ENCODE measurements at places on chromosomes 16 and 17.

GRCh38 chr17:17870247-17870646, 33.5 kb upstream of the SREBF1 start:
- no peak for DNase-seq

GRCh38 chr16:9932000-9932399, 250.2 kb downstream of the GRIN2A start:
- DNase-seq = no peak

GRCh38 chr17:13704333-13704732, 102.6 kb upstream of the HS3ST3A1 start:
- no peak for DNase-seq

- no peak for DNase-seq
Observed at GRCh38 chr17:51427856-51428255, 167.5 kb downstream of the UTP18 start.

- no peak for DNase-seq
Observed at GRCh38 chr17:6135996-6136395, 65.8 kb downstream of the WSCD1 start.

DNA sequence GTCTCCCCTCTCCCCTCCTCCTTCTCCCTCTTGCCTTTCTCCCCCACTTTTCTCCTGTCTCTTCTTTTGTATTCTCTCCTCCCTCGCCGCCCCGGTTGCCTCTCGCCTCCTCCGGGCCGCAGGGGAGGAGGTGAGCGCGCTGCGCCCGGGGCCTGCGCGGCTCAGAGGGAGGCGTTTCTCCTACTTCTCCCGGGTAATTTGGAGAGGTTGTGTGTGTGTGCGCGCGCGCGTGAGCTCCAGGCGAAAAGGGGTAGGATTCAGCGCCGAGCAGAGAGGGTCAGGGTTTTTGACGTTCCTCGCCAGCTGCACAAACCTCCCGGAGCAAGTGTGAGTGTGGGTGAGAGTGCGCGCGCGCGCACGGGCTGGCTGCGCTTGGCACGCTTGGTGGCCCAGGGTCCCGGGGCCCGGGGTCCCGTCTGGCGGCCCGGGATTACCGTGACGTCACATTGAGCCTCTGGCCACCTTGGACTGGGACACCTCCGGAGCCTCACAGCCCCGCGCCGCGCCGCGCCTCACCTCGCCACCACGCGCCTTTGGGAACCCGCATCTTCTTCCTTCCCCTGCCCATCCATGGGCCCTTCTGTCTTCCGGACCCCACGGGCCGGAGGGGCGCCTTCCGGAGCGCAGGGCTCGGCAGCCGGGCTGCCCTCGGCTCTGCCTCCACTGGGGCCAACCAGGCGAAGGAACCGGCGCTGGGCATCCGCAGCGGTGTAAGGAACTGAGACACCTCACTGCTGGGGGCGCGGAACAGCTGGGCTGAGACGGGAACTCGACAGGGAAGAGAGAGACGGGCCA, 479 bp downstream of the IRX6 start:
- no peak for DNase-seq

DNA sequence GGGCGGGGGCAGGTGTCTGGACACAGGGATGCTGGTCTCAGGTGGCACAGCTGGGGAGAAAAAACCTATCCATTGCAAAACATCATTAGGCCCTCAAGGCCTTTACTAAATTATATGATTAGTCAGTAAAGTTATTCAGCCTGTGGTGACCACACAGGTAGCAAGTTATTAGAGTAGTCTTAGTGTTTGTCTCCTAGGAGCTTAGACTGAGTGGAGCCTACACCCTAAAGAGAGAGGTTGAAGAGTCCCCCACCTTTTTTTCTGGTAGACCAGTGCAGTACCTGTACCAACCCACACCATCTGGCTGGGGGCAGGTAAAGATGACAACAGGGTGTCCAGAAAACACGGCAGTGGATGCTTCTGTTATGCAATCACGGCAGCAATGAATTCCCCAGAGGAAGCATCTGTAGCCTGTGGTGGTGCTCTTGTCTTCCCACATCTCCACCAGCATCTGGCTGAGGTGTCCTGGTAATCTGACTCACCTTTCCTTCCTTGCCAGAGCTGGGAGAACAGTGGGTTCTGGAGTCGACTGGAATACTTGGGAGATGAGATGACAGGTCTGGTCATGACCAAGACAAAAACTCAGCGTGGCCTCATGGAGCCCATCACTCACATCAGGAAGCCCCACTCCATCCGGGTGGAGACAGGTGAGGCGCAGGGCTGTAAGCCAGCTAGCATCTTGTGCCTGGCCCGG, 11.0 kb downstream of the MYCBPAP start:
- no peak for DNase-seq

- DNase-seq = no peak
Observed at GRCh38 chr17:34733333-34733732, 154.0 kb downstream of the TMEM132E start.

- DNase-seq = no peak
Observed at GRCh38 chr17:28863953-28864352, 9.1 kb downstream of the ERAL1 start.

- no peak for DNase-seq
Observed at GRCh38 chr17:42835732-42836131, 2.5 kb downstream of the PSME3 start.

GRCh38 chr16:46844771-46845170, 13.8 kb upstream of the C16orf87 start:
- DNase-seq = no peak

GRCh38 chr16:75116081-75116910, at the start of gene LDHD:
LDHD (minus strand) TSS chr16:75116780; CDS start chr16:75116720, 60 bp downstream.
- no peak for DNase-seq

GRCh38 chr17:78121801-78122215, 6.7 kb downstream of the TMC6 start:
- no peak for DNase-seq

GRCh38 chr17:3892095-3892998, 506 bp downstream of the CAMKK1 start:
- peak; percentile 47 for DNase-seq

- no peak for DNase-seq
Observed at GRCh38 chr17:60577147-60577915, 22.7 kb upstream of the PPM1D start.

DNA sequence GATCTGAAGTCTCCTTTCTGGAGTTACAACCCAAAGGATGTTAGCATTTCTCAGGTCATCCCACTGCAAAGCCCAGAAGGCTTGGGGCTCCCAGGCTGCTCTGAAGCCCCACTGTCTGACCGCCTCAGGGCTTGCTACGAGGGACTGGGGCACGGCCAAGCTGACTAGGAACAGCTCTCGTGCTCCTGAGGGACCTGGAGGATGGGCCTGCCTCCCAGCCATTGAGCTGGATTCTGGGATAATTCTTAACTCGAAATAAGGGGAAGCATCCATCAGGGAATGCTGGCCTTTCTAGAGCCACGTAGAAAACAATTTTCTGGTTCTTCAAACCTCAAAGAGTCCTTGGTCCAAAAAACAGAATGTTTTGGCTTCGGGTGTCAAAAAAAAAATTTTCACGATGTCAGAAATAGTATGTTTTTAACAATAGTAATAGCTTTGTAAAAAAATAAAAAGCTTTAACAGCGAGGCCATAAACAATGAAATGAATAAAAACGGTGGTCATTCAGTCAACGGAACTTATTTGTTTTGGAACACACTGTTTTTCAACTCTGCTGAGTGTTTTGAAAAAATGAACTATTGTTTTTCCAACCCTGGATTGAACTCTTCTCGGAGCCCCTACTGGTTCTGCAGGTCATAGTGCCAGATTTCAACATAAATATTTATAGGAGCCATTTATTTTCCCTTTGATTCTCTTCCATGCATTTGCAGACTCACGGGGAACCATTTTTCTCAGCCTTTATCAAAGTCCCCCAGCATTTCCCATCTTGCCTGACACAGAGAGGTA, 16.4 kb upstream of the HERPUD1 start:
- no peak for DNase-seq

DNA sequence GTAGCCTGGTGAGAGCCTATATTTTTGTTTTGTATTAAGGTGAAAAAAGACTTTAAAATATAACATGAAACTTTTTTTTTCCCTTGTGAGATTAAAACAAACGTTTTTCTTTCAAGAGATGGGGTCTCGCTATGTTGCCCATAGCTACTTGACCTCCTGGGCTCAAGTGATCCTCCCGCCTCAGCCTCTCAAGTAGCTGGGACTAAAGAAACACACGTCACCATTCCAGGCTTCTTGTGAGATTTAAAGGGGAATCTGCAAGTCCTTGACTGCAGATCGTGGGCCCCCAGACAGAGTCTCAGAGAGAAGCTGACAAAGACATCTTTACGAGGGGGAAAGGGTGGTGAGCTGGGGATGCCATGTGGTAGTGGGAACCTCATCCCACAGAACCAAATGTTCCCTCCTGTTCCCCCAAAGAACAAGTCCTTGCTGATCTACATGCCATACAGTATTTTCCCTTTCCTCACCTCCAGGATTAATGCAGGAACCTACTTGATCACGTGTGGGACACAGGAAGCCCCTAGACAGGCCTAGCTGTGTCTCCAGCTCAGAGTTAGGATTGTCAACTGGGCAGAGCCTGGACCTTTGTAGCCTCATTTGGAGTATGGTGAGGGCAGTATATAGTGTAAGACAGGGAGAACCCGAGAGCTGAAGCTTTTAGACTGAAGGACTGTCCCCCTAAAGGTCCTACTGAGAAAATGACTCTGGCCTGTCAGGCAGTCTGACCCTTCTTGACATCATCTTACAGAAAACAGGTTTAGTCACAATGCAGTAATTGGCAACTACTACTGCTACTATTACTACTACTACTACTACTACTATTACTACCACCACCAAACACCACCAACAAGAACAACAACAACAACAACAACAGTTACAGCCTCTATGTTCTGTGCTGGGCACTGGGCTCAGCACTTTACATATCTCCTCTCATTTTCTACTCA, 4.1 kb downstream of the MAP3K14 start:
- DNase-seq = no peak

DNA sequence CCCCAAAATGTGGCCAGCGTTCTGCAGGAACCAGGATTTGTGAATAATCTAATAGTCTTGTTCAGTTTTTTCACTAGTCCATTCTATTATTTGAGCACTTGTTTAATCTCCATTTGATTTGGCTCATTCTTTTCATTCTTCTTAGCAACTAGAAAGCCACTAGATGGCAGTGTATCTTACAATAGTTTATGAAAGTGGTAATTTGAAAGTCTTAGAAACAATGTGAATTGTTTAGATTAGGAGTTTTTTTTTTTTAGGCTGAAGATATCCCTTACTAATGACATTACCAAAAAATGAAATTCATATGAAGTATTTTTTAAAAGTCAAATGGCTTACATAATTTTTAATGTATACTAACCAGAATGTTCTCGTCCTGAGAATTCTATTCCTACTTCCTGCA, 6.7 kb downstream of the ERI2 start:
- DNase-seq = no peak

DNA sequence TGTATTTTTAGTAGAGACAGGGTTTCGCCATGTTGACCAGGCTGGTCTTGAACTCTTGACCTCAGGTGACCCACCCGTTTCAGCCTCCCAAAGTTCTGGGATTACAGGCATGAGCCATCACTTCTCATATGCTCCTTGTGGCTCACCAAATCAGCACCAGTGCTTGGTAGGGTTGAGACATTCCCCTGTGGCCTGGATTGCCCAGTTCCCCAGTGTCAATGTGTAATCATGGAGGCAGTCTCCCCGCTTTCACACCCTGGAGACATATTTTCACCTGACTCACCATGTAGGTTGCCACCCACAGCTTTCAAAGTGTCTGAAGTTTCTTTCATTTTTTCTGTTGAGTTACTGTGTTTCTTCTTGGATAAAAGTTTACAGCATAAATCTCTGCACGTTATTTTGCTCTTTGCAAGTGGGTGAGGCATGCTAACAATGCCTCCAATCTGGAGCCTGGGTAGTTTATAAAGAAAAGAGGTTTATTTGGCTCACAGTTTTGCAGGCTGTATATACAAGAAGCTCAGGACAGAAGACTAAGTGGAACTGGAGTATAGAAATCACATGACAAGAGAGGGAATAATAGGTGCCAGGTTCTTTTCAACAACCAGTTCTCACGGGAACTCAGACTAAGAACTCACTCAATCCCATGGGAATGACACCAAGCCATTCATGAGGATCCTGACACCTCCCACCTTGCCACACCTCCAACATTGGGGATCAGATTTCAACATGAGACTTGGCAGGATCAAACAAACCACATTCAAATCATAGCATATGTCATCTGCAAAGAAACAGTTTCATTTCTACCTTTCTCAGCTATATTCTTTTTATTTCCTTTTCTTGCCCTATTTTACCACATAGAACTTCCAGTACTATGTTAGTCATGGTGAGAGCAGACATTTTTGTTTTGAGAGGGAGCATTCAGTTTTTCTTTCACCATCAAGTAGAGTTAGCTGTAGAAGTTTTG, 113.2 kb downstream of the PHKB start:
- no peak for DNase-seq

DNA sequence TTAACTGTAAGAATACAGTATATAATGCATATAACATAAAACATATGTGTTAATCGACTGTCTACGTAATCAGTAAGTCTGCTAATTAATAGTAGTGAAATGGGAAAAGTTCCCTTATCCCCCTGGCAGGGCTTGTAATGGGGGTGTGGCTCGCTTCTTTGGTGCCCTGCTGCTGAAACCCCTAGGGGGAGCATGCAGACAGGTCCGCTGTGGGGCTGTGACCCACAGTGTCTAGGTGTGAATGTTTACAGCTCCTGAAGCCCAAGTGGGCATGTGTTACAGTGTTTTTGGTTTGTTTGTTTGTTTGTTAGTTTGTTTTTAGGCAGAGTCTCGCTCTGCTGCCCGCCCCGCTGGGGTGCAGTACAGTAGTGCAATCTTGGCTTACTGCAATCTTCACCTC, 495.7 kb downstream of the SHISA9 start:
- DNase-seq = no peak

GRCh38 chr17:15457723-15458094, 9.7 kb downstream of the CDRT4 start:
- DNase-seq = no peak

DNA sequence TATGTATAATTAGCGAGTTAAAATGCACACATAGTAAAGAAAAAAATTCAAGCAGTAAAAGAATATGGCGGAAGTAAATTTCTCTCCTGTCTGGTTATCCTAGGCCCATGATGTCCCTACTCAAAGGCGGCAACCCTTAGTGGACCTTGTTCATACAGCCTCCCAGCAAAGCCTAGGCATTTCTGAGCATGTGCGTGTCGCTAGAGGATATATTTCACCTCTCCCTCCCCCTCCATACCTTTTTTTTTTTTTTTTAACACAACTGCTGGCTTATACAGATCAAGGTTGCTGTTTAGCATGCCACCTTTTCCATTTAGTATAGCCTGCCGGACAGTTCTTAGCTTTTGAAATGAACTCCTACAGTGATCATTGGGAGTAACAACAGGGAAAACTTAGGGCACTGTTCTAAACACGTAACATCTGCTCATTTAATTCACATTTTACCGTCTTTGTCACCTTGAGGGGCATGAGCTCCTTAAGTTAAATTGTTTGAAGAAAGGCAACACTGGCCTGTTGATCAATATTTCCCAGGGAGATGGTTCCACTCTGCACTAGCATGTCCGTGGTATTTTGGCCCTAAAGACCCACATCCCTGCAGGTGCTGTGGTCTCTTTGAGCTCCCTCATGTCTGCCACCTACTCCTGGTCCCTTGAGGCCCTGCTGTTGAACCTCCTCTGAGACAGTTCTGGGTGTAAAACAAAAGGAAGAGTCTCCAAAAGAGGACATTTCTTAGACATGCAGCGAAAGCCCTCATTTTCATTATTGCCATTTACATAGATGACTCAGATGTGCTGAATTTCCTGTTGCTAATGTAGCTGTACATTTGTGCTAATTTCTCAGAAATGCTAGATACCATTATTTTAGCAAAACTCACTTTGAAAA, 4.1 kb upstream of the TNFRSF13B start:
- no peak for DNase-seq

GRCh38 chr16:89060207-89060794, 33.4 kb upstream of the ACSF3 start:
- no peak for DNase-seq
